Motor neuron (in vitro differentiated cells): ENCODE measurements at places on chromosomes 3 and 15. TPM values are rescaled to one million over a fixed set of nuclear protein-coding genes. Genes with fewer than 3 reads are reported as not detected.

CAV3 gene
- total RNA-seq: 0.33 and 0.53 TPM in 2 replicates

TLR9 gene
- total RNA-seq: 0.14 and 0.36 TPM in 2 replicates

MRPS22 gene
- 42.2 and 47.3 TPM in 2 replicates for total RNA-seq

COPS2 gene
- 89.8 and 124 TPM in 2 replicates for total RNA-seq

CHRNA3 gene
- total RNA-seq: 13.4 and 15.4 TPM in 2 replicates

HHATL gene
- total RNA-seq: 0.82 TPM in 1 of 2 replicates, not detected in the other

PRICKLE2 gene
- 2.5 and 3.0 TPM in 2 replicates for total RNA-seq

BCHE gene
- total RNA-seq: 27.9 and 28.4 TPM in 2 replicates

FOXB1 gene
- total RNA-seq: 12.2 and 12.8 TPM in 2 replicates

TUSC2 gene
- total RNA-seq: 22.2 and 25.3 TPM in 2 replicates

GOLGA6L4 gene
- 2.8 and 3.9 TPM in 2 replicates for total RNA-seq

SLC28A1 gene
- total RNA-seq: not detected in 2 replicates

C3orf49 gene
- 0.43 and 0.89 TPM in 2 replicates for total RNA-seq

SEMA3B gene
- total RNA-seq: 4.1 TPM in 2 replicates

NOX5 gene
- total RNA-seq: under 0.01 and 0.07 TPM in 2 replicates

SOX14 gene
- total RNA-seq: 8.7 and 9.5 TPM in 2 replicates
